Hematopoietic multipotent progenitor cell treated with erythropoietin and hydrocortisone succinate and interleukin-3 and kit ligand, for 4 days (in vitro differentiated cells): ENCODE measurements at places on chromosomes 16 and 17.

- DNase-seq, result no peak
These were observed 405.6 kb downstream of the WWOX start for GRCh38 chr16:78505036-78505435.

- DNase-seq, result peak; percentile 97
These were observed at the start of gene APOBR for GRCh38 chr16:28494121-28494851. Gene APOBR (plus strand): TSS chr16:28494643. CDS start chr16:28494682, 39 bp downstream.

- DNase-seq, result peak; percentile 80
These were observed 862 bp downstream of the ZNF232 start for GRCh38 chr17:5110816-5111215.

GRCh38 chr16:54031107-54031760, 255.4 kb downstream of the IRX3 start:
- DNase-seq, result no peak

- no peak for DNase-seq
These were observed 23.6 kb upstream of the BPTF start for GRCh38 chr17:67801626-67802175.

DNA sequence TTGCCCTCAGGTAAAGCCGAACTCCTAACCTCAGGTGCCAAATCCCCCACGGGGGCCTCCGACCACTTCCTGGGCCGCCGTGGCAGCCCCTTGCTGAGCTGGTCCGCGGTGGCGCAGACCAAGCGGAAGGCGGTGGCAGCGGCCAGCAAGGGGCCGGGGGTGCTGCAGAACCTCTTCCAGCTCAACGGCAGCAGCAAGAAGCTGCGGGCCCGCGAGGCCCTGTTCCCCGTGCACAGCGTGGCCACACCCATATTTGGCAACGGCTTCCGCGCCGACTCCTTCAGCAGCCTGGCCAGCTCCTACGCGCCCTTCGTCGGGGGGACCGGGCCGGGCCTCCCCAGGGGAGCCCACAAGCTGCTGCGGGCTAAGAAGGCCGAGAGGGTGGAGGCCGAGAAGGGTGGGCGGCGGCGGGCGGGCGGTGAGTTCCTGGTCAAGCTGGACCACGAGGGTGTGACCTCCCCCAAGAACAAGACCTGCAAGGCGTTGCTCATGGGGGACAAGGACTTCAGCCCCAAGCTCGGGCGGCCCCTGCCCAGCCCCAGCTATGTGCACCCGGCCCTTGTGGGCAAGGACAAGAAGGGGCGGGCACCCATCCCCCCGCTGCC, 51.6 kb downstream of the ACTG1 start:
- no peak for DNase-seq

DNA sequence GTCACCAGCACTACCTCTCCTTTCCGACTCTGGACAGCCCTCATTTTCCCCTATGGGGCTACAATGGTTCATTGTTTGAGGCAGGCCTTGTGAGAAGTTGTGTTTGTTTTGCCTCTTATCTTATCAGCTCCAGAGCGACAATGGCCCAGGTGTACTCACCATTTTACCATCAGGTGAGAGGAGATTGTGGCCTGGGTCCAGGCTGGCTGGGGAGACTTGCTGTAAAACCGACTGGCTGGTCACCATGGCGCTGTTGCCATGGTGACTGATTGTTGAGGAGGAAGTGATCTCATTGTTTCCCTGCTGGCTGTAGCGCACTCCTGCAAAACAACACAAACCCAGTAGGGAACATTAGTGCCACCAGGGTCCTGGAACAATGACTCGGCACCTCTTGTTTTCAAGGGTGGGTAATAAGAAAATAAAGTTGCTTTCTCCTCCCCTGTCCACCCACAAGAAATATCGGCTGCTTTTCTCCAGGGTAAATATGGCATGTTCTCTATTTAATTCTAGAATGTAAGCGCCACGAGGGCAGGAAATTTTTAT, 34.4 kb downstream of the HNF1B start:
- DNase-seq, result peak; percentile 58

GRCh38 chr17:20156196-20157000, 147.2 kb downstream of the SPECC1 start:
- peak; percentile 56 for DNase-seq

- DNase-seq, result no peak
These were observed 364.0 kb downstream of the NPIPA8 start for GRCh38 chr16:17972460-17972943.

DNA sequence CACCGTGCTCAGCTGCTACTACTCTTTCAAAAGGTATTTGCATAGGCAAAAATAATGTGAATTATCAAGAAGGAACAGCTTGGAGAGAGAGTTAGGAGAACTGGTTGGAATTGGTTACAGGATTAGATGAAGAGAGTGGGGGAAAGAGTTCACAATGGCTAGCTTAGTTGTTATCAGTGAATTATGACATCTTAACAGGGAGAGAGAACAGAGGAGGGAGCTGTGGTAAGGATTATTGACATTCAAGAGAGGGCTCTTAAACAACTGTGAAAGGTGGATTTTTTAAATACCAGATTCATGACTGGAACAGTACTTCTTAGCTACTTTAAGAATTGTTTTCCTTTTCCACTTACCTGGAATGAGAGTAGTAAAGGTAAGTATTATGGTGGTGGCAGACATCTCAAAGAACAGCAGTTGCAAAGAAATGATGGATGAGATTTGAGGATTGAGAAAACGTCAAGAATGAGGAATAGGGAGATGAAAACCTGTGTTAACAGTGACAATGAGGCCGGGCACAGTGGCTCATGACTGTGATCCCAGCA, 43.9 kb upstream of the SLC5A11 start:
- no peak for DNase-seq

GRCh38 chr17:17156107-17156506, 50.0 kb downstream of the PLD6 start:
- DNase-seq, result no peak

DNA sequence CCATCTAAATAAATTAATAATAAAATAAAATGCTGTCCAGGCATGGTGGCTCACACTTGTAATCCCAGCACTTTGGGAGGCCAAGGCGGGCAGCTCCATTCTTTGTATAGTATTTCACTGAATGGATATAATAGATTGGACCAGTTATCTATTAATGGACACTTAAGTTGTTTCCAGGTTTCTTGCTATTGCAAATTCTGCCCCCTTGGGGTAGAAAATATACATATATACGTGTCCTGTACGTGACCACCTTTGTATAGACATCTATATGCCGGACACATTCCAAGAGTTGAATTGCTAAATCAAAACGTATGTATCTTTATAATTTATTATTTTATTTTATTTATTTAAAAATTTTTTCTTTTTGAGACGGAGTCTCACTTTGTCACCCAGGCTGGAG, 3.9 kb upstream of the EXOC7 start:
- peak; percentile 72 for DNase-seq

GRCh38 chr17:2421315-2422147, 20.7 kb upstream of the MNT start:
- DNase-seq, result peak; percentile 32

GRCh38 chr17:3693829-3694231, 2.1 kb downstream of the P2RX5 start:
- DNase-seq, result peak; percentile 75

DNA sequence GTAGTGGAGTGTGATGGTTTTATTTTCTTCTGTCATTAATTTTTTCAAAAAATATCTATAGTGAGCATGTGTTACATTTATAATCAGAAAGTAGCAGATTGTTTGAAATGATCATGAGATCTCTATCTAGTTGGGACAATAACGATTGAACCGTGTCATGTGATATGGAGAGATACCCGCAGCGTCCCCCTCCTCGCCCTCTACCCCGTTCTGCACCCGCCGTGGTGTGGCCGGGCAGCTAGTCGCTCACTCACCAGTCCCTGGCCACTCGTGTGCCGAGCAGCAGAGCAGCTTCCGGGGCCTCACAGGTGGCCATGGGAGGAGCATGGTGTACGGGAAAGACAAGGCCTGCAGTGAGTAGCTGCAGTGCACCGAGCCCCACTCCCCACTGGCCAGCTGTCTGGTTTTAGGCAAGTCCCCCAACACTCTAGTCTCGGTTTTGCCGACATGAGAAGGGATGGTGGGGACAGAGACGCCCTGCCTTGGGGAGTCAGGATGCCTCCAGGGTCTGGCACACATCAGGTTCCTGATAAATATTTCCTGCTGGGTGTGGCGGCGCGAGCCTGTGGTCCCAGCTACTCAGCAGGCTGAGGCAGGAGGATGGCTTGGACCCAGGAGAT, 15.3 kb downstream of the MLYCD start:
- DNase-seq, result no peak

GRCh38 chr16:49324703-49325102, 43.1 kb upstream of the CBLN1 start:
- DNase-seq, result no peak

DNA sequence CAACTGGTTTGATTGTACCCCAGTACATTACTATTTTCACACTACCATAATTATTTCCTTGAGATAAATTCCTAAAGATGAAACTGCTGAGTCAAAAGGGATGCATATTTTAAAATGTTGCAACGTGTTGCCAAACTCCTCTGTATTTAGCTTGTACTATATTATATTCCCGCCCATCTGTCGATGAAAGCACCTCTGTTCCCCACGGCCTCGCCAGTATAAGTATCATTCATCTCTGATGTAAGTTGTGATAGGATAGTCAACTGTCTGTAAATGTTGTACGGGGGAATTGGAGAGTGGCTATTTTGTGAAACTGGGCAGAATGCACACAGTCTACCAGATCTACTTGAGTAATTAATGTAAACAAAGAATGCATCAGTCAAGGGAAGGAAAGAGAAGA, 47.7 kb upstream of the TNRC6A start:
- no peak for DNase-seq

- no peak for DNase-seq
These were observed 89.2 kb upstream of the CDC42EP4 start for GRCh38 chr17:73400915-73401545.

DNA sequence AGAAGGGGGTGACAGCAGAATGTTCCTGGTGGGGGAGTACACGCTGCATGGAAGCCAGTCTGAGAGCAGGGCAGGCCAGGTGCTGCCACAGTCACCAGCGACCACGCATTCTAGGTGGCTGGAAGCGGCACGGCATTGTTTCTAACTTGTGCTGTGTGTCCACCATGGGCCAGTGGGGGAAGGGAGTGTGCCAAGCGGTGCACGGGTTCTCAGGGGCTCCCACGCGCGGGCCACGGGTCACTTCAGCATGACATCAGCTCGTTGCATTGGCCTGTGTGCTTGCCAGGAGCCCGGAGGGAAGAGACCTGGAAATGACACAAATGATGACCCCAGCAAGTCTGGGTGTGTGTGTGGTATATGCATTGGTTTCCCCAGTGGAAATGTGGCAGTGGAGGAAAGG, 164.9 kb upstream of the PLCG2 start:
- no peak for DNase-seq
